ENCODE measurements at places on chromosomes 4 and X. TPM values are rescaled to one million over a fixed set of nuclear protein-coding genes. Genes with fewer than 3 reads are reported as not detected.
A peak's percentile ranks its signal among the peaks of the same experiment; 100 is the strongest.

Gene TIMM8A
- 11.4 TPM for total RNA-seq

Gene RXFP1
- not detected for total RNA-seq

Gene NAA11
- total RNA-seq, result not detected

Gene YIPF6
- total RNA-seq, result 10.0 TPM

Gene GBA3
- not detected for total RNA-seq

DNA sequence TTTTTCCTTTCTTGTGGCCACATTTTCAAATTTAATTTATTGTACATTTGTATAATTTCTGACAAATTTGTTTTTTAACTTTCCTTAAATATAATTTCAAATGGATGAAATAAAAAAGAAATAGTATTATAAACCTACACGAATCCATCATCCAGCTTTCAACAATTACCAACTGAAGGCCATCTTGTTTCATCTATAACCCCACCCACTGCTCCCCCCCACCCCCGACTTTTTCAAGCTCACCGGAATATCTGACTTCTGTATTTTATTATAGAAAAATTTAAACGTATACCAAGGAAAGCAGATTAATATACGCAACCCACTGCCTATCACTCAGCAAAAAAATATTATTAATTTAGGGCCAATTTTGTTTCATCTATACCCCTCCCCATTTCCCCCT lies 1.1 kb downstream of the MORF4L2 start:
- H3K4me1 ChIP-seq, result peaks cover 4% of the 10 kb centered on the region
- H3K36me3 ChIP-seq, result peaks cover 9% of the 10 kb centered on the region
- no peak for DNase-seq
- no peaks in the 10 kb centered on the region for H3K27me3 ChIP-seq
- H3K27ac ChIP-seq, result peak overlapping the region; percentile 96

- no peak overlapping the region for H3K27ac ChIP-seq
- no peaks in the 10 kb centered on the region for H3K36me3 ChIP-seq
- H3K4me1 ChIP-seq, result no peaks in the 10 kb centered on the region
These were observed 255.1 kb upstream of the GPC4 start for GRCh38 chrX:133670383-133670782.

DNA sequence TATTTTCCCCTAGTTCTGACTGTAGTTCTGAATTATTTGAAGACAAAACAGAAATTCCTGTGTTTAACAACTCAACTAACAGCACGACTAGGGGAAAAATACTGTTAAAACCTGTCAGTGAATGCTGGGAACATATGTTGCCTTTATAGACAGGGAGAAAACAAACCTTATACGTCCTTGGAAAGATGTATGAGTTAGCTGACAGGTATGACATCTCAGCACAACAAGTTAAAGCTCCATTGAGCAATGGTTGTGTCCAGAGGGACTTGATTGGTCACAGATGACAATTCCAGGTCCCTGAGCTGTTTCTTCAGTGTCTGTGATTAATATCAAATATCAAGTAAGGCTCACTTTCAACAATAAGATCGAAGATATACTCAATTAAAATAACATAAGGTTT lies 58.2 kb upstream of the DDIT4L start:
- H3K4me1 ChIP-seq, result no peaks in the 10 kb centered on the region
- H3K36me3 ChIP-seq, result no peaks in the 10 kb centered on the region
- no peak overlapping the region for H3K27ac ChIP-seq

GRCh38 chrX:9383655-9384054 lies 81.2 kb upstream of the TBL1X start:
- peaks cover 10% of the 10 kb centered on the region for H3K4me1 ChIP-seq
- DNase-seq, result no peak
- H3K4me3 ChIP-seq, result no peak overlapping the region

DNA sequence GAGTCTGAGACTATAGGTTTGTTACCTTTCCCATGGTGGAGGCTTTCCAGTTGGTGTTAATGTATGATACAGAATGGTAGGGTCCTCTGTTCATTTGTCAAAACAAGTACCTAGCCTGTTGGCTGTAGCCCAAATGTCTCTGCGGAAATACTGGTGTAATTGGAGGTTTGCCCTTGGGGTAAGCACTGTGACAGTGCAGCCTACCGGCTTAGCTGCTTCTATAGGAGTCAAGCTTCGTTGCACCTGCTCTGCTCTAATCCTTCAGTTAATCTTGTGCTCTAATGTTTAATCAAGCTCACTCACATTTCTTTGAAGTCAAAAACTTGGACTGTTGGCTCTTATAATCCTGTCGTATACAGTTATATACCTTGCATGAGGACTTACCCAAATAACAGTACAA lies 203.4 kb downstream of the CCNG2 start:
- H3K27ac ChIP-seq, result no peak overlapping the region
- H3K36me3 ChIP-seq, result no peaks in the 10 kb centered on the region
- H3K27me3 ChIP-seq, result no peaks in the 10 kb centered on the region
- DNase-seq, result no peak
- H3K4me1 ChIP-seq, result no peaks in the 10 kb centered on the region

DNA sequence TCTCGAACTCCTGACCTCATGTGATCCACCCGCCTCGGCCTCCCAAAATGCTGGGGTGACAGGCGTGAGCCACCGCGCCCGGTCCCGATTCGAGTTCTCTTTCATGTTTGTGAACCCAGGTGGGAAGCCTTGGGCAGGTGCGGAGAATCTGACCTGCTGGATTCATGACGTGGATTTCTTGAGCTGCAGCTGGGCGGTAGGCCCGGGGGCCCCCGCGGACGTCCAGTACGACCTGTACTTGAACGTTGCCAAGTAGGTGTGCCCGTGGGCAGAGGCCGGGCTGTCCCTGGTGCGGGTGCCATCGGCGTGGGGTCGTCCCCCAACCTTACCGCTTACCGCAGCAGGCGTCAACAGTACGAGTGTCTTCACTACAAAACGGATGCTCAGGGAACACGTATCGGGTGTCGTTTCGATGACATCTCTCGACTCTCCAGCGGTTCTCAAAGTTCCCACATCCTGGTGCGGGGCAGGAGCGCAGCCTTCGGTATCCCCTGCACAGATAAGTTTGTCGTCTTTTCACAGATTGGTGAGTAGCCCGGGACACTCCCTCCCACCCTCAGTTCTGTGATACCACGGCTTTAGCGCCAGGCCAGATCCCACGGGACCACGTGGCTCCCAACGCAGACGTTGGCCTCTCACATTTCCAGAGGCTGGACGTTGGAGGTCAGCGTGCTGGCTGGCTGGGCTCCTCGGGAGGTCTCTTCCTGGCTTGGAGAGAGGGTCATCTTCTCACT lies 15.6 kb downstream of the IL3RA start:
- no peaks in the 10 kb centered on the region for H3K27me3 ChIP-seq
- no peaks in the 10 kb centered on the region for H3K36me3 ChIP-seq
- peaks cover 6% of the 10 kb centered on the region for H3K4me1 ChIP-seq
- H3K4me3 ChIP-seq, result no peak overlapping the region
- no peak overlapping the region for H3K27ac ChIP-seq

DNA sequence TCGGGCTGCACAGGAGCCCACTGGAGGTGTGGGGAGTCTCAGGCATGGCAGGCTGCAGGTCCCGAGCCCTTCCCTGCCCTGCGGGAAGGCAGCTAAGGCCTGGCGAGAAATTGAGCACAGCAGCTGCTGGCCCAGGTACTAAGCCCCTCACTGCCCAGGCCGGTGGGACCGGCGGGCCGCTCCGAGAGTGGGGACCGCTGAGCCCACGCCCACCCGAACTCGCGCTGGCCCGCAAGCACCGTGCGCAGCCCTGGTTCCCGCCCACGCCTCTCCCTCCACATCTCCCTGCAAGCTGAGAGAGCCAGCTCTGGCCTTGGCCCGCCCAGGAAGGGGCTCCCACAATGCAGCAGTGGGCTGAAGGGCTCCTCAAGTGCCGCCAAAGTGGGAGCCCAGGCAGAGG lies 82.0 kb upstream of the NEIL3 start:
- no peak overlapping the region for H3K4me3 ChIP-seq
- no peak for DNase-seq
- no peak overlapping the region for H3K27ac ChIP-seq
- no peaks in the 10 kb centered on the region for H3K27me3 ChIP-seq

DNA sequence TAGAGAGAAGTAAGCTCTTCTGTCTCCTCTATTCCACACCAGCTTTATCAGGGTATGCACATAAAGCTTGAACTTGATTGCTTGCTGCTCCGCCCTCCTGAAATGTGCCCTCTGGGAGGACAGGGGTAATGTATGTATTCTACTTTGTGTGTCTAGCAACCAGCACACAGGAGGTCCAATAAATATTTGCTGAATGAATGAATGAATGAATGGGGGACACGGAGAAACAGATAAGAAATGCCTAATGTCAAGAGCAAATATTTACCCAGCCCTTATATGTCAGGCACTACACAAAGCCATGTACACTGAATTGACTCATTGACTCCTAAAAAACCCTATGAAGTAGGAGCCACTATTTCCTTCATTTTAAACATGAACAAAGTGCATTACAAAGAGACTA lies 2.3 kb upstream of the MSL3 start:
- H3K4me3 ChIP-seq, result no peak overlapping the region
- peaks cover 14% of the 10 kb centered on the region for H3K4me1 ChIP-seq
- DNase-seq, result no peak
- H3K27ac ChIP-seq, result no peak overlapping the region
- no peaks in the 10 kb centered on the region for H3K27me3 ChIP-seq
- H3K36me3 ChIP-seq, result no peaks in the 10 kb centered on the region

GRCh38 chrX:87067795-87068369 lies 449.7 kb upstream of the KLHL4 start:
- no peak for DNase-seq
- no peaks in the 10 kb centered on the region for H3K27me3 ChIP-seq

GRCh38 chrX:307261-308111 lies 11.1 kb downstream of the GTPBP6 start:
- no peaks in the 10 kb centered on the region for H3K27me3 ChIP-seq
- no peak overlapping the region for H3K4me3 ChIP-seq
- H3K36me3 ChIP-seq, result peaks cover 39% of the 10 kb centered on the region

- no peaks in the 10 kb centered on the region for H3K4me1 ChIP-seq
- no peak overlapping the region for H3K27ac ChIP-seq
- no peak for DNase-seq
- H3K36me3 ChIP-seq, result no peaks in the 10 kb centered on the region
These were observed 33.3 kb upstream of the GPC4 start for GRCh38 chrX:133448512-133449076.

GRCh38 chrX:118570209-118570608 lies 74.6 kb downstream of the DOCK11 start:
- no peak for DNase-seq
- no peaks in the 10 kb centered on the region for H3K4me1 ChIP-seq
- peaks cover 58% of the 10 kb centered on the region for H3K36me3 ChIP-seq
- no peak overlapping the region for H3K27ac ChIP-seq
- H3K27me3 ChIP-seq, result no peaks in the 10 kb centered on the region

- no peaks in the 10 kb centered on the region for H3K27me3 ChIP-seq
- no peak for DNase-seq
- no peaks in the 10 kb centered on the region for H3K36me3 ChIP-seq
- no peaks in the 10 kb centered on the region for H3K4me1 ChIP-seq
- H3K4me3 ChIP-seq, result no peak overlapping the region
These were observed 582.9 kb downstream of the ADGRL3 start for GRCh38 chr4:61783050-61783449.

DNA sequence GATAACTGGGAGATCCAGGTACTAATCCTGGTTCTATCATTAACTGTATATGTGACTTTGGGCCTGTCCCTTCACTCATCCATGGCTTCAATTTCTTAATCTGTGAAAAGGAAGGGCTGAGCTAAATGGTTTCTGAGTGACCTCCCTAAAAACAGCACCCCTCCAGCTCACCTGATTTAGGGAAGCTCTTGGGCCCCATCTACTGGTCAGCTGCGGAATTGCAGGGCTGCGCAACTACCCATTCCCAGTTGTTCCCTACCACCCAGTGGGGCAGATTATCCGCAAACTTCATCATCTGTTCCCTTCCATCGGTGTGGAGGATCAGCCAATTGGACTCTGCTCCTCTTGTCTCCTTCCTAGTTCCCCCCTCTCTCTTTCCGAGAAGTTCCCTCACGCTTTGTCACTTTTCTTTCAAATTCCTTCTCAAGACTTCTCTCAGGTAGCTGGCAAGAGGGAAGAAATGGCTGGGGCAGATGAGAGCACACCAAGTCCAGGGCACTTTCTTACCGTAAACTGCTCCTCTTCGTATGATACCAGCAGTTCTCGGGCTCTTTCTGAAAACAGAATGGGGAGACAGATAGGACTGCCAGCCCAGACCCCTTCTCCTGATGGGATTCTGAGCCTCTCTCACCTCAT lies 5.8 kb downstream of the LAS1L start:
- peaks cover 55% of the 10 kb centered on the region for H3K36me3 ChIP-seq
- peaks cover 6% of the 10 kb centered on the region for H3K4me1 ChIP-seq
- H3K4me3 ChIP-seq, result no peak overlapping the region
- no peaks in the 10 kb centered on the region for H3K27me3 ChIP-seq
- no peak overlapping the region for H3K27ac ChIP-seq
